ENCODE measurements at places on chromosomes 5 and 9. TPM values are rescaled to one million over a fixed set of nuclear protein-coding genes. Genes with fewer than 3 reads are reported as not detected.

PCDHB9 gene
- not detected for total RNA-seq

FBP2 gene
- total RNA-seq = not detected

- no peak for DNase-seq
These were observed 37.3 kb downstream of the DAPK1 start for GRCh38 chr9:87534957-87535356.

DNA sequence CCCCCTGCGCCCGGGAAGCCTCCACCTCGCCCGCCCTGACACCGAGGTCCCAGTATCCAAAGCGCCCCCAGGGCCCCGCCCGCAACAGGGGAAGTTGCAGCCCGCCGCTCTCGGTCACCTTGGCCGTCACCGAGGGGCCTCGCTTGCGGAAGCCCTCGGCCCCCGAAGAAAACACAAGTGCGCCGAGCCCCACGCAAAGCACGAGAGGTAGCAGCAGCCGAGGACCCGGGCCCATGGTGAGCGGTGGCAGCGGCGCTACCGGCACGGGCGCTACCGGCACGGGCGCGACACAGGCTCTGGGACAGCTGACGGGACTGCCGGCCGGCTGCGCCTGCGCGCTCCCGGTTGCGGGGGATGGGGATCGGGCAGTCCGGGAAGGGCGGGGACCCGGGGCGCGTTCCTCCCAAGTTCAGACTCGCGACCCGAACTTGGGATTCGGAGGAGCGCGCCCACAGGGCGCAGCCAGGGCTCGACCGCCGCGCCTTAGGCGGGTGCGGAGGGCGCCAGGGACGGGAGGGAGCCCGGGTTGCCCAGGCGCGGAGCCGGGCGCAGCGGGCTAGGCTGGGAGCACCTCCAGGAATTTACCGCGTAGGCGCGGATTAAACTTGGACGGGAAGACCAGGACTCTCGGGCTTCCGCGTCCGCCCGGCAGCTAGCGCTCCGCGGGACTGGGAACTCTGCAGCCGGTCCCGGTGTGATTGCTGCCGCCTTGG is at the start of gene PPIC:
TSS of gene PPIC (minus strand) at position 335 of the 713 bp plus-strand sequence. CDS start at position 235, 100 bp downstream.
- DNase-seq = peak; percentile 18

- no peak for DNase-seq
These were observed 1.6 kb downstream of the CRAT start for GRCh38 chr9:129108805-129109536.
